ENCODE measurements at places on chromosomes 5 and 9.
A peak's percentile ranks its signal among the peaks of the same experiment; 100 is the strongest.

DNA sequence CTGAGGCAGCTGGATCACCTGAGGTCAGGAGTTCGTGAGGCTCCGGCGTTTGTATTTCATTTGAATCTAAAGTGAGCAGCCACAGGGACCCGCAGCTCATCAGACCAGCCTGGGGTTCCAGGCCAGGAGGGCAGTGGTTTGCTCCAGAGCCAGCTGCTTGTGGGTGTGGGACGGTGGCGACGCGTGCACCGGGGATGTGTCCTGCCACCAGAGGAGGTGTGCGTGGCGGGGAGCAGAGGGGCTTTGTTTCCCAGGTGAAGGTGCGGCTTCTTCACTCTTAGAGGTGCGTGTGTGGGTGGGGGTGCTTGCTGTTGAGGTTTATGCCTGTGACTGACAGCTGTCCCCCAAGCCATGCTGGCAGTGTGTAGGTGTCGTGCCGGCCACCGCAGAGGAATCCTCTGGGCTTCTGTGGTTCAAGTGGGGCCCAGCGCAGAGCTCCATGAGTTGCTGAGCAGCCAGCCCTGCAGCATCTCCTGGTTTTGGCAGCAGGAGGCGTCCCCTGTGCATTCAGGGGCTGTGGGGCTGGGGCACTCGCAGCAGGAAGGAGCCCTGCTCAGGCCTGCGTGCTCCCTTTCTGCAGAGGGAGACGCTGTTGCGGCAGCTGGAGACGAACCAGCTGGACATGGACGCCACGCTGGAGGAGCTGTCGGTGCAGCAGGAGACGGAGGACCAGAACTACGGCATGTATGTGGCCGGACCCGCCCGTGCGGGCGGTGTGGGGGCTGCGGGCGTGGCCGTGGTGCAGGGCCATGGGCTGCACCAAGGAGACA is 6.9 kb upstream of the AJM1 start:
- no peak for DNase-seq

DNA sequence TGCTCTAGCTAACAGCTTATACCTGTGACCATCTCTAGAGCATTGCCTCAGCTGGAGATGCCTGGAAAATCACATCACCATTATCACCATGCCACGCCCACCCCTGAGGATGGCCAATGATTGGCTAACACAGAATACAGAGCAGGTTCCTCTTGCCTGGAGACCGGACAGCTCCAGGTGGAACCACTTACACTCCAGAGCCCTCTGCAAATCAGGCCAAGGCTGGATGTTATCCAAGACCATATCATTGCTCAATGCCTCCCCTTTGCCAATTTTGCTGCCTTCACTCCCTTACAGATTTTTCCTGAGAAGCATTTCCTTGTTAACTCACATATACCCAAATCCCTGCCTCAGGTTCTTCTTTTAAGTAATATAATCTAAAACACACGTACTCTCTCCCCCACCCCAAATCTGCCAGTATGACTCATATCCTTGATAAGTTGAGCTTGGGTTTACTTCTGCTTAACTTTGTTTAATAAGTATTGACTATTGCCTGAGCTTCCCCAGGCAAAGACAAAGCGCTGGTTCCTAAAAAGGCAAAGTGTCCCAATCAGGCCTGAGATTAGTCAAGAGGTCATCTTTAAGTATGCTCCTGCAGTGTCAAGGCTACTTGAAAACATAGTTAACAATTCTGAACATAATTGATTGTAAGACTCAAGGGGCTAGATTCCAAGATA is 309.6 kb downstream of the EPB41L4A start:
- no peak for DNase-seq

DNA sequence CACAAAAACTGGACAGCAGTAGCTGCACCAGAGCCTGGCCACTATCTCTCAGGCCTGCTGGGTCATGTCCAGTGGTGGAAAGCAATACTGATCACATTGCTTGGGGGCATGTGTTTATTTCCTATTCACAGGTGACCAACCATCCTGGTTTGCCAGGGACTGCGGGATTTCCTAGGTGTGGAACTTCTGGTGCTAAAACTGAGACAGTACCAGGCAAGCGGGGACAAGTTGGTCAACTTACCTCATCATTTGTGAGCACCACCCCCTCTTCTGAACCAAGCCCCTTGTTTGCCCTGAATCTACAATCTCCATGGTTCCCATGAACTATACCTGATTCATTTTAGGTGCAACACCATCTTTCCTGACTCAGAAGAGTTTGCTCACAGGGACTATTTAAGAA is 81.3 kb downstream of the TNC start:
- DNase-seq: no peak

GRCh38 chr5:68277431-68277830 is 61.9 kb downstream of the PIK3R1 start:
- no peak for DNase-seq

DNA sequence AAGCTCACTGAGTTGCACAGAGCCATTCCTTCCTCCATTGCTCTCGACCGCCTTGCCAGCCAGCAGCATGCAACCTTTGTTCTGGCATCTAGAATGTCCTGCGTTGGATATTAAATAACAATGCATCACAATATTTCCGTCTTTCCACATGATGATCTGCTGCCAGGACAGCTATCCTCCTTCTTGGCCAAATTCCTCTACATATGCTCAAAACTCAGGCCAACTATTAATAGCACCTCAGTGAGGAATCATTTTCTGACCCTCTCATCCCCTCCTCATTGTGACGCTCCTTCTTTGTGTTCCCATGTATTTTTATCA is 128.6 kb downstream of the MYO10 start:
- DNase-seq: no peak

DNA sequence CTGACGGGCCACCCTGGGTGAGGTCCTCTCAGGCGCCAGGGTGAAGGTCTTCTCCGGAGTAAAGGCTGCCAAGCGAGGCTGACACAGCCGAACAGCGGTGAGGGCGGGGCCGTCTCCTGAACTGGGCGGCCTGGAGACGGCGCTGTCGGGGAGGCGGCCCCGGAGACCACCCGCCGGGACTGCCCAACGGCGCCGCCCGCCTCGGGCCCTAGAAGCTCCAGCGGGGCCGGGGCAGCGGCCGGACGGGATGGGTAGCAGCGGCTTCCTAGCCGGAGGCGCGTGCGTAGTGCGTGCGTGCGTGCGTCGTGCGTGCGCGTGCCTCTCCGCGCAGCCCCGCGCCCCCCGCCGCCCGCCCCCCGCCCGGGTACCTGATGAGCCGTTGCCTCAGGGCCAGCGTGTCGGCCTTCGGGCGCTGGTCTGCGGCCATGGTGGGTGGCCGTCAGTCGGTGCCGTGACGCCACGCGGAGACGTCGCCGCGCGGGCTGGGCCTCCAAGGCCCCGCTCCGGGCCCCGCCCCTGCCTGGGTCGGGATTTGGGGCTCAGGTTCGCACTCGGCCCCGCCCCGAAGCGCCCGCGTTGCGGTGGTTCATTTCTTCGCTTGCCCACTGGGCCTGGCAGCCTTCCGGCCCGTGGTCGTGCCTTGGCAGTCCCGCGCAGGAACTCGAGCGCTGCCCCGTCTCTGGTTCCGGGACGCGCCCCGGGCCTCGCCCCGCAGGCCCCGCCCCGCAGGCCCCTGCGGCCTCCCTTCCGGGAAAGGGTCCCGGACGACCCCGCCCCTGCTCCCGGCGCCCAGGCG is at the start of gene PHYKPL:
PHYKPL (minus strand) TSS at position 679 of the 796 bp plus-strand sequence; CDS start at position 427, 252 bp downstream.
- peak; percentile 70 for DNase-seq

- DNase-seq: no peak
Observed at GRCh38 chr9:134209731-134210311, 45.5 kb upstream of the RNU6ATAC start.

DNA sequence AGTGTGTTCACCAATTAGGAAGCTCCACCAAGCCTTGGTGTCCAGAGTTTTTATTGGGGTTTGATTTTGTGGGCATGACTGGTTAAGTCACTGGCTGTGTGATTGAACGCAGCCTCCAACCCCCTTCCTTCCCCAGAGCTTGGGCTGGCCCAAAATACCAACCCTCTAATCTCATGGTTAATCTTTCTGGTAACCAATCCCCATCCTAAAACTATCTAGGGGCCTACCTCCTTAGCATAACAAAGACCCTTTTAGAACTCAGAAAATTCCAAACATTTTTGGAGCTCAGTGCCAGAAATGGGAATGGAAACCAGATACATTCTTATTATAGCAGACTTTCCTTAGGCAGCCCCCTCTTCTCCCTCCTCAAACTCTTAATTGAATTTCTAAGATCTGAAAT is 35.9 kb upstream of the HRH2 start:
- no peak for DNase-seq

GRCh38 chr9:6405371-6405770 is 7.6 kb upstream of the UHRF2 start:
- DNase-seq: no peak

DNA sequence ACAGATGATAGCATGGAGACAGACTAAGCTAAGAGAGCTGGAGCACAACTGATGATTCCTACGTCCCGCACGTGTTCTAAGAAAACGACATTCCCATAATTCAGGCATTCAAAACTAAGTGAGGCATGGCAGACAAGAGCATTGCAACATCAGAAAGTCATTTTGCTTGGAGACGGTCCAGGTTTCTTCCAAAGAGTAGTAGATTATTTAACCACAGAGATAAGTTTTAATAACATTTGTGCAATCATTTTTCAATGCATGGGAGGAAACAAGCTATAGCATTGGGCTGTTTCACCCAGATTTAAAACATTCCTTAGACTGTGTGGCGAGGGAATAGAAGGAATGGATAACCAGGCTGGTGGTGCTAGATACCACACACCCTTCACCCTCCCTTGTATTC is 117.2 kb downstream of the APBA1 start:
- no peak for DNase-seq

- peak; percentile 1 for DNase-seq
Observed at GRCh38 chr9:94611638-94612068, 18.0 kb upstream of the FBP2 start.

DNA sequence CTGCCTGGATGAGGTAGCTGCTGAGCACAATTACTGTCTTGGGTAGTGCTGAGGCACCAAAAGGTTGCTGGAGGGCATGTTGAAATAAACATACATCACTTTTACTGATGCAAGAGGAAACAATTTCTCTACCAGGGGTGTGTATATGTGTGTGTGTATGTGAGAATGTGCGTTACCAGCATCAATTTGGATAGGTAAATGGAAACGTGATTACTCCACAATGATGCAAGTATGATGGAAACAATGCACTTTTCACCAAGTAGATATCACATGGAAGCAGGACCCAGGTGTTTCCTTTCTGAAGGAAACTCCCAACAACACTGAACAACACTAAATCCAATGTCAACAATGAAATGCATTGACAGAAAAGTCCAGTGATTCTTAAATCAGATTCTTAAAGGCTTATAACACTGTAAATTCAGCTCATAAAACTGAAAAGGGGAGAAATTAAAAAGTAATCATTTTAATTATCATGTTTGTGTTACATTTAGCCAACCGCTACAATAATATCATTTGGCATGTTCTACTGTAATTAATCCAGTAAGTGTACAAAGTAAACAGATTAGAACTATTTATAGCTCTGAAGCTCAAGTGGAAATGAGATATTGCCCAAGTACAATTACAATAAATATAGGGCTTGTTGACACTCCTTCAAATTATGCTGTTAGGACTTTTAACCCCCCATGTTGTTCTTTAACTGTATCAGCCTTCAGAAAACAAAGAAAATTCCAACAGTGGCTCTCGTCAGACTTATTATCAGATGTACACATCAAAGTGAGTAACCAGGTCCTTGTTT is 25.3 kb downstream of the YIPF5 start:
- no peak for DNase-seq

DNA sequence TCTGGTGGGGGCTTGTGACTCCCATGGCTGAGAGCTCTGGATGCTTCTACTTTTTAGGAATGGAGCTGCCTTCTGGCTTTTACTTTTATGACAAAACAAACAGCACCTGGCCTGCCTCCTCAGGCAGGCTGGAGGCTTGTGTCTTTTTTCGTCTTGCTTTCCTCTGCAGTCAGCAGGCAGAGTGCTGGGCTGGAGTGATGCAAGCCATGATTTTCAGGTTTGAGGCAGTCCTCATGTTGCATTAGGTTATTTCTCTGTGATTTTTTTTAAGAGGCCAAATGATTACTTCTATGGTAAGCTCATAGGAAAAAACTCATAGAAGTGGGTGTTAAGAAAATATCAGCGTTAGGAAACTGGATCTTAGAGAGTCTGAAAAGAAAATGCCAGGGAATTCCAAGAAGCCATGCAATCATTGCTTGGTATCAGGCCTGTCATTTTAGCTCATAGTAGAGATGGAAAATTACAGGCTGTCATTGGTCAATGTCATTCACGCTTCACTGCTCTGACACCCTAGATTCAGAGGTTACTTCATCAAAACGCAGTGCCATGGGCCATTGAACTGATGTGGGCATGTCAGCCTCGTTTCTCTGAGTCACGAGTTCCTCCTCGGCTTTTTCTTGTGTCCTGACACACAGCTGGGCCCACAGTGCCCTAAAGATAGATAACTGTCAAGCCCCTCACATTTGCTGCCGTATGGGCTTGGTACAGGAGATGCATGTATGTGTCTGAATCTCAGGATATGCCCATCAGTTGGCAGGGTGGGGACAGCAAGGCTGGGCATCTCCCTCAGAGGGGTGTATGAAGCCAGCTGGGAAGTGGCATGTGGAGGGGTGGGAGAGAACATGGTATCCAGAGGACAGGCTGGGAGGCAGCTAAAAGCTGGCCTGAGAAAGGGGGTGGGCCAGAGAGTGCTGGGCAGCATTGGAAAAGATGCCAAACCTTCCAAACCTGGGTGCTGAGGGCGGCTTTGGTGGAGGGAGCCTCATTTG is 151.8 kb downstream of the HSPA4 start:
- DNase-seq: no peak

DNA sequence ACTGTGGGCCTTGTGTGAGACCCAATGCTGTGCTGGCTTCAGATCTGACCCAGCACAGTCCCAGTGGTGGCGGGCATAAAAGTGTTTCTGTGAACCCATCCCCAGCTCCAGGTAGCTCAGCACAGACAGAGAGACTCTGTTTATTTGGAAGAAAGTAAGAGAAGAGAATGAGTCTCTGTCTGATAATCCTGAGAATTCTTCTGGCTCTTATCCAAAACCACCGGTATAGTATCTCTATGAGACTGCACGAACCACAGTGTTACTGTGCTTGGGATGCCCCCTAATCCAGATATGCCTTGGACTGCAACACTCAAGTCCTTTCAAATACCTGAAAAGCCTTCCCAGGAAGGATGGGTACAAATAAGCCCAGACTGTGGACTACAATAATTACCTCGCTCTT is 1660.8 kb upstream of the ACO1 start:
- no peak for DNase-seq

DNA sequence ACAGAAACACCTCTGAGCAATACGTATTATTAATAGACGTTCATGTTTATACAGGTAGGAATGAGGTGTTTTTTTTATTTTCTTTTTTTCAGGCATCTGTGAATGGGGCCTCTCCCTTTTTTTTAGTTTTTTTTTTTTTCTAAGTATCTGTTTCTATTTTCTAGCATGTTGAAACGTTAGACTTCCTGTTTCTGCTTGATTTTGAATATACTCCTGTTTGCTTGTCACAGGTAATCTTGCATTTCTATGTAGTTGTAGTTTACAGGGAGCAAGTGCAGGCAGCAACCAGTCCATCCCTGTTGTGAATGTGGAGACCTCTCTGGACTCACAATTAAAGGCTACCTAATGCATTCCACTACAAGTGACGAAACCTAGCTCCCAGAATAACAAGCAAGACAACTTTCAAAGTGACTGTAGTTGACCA is 22.8 kb upstream of the TNFAIP8 start:
- no peak for DNase-seq
